ENCODE measurements at places on chromosomes 16 and 17. TPM values are rescaled to one million over a fixed set of nuclear protein-coding genes. Genes with fewer than 3 reads are reported as not detected.

- no peak for DNase-seq
Observed at GRCh38 chr16:87229230-87230188, 87.7 kb downstream of the C16orf95 start.

ITGB4 gene
- polyA plus RNA-seq, result 12.7 TPM

C16orf86 gene
- 6.0 TPM for polyA plus RNA-seq

GRCh38 chr17:35584061-35584460, 3.1 kb upstream of the AP2B1 start:
- no peak for DNase-seq

- DNase-seq, result no peak
Observed at GRCh38 chr17:67449845-67450755, 73.0 kb downstream of the PITPNC1 start.

ASPA gene
- polyA plus RNA-seq, result 1.6 TPM

- DNase-seq, result peak; percentile 15
Observed at GRCh38 chr17:76535788-76536510, 1.6 kb downstream of the CYGB start.

C16orf54 gene
- 0.23 TPM for polyA plus RNA-seq

DNA sequence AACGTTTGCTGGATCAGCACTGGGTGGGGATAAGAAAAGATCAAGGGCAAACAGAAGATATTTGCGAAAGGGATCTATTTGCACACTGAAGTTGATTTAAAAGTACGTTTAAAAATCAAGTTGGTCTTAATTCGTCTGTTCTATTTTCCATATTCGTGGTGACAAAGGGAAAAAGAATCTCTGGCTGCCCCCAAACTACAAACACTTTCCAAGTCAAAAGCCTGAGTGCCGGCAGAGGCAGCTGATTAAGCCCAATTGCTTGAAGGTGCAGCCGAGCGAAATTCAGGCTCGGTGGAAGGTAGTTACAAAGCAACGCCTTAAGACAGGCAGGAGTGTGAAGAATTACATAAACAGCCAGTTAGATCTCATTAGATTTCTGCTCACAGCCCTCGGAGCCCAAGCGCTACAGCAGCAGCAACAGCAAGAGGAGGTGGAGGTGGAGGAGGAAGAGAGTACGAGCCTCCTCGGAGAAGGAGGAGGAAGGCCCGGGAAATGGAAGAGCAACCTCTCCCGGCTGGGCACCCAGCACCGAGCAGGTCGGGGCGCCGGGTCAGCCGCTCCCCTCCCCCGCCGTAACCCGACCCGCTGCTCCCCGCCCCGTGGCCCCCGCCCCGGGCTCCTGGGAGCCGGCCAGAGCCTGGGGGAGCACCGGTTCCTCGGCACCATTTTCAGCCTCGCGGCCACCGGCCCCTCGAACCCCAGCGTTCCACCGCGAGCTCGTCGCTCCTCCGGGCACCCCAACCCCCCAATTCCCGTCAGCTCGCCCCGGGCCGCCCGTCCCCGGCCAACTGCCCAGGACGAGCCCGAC, 890 bp downstream of the TOB1 start:
- DNase-seq, result peak; percentile 89

CDH11 gene
- 2.2 TPM for polyA plus RNA-seq

DNA sequence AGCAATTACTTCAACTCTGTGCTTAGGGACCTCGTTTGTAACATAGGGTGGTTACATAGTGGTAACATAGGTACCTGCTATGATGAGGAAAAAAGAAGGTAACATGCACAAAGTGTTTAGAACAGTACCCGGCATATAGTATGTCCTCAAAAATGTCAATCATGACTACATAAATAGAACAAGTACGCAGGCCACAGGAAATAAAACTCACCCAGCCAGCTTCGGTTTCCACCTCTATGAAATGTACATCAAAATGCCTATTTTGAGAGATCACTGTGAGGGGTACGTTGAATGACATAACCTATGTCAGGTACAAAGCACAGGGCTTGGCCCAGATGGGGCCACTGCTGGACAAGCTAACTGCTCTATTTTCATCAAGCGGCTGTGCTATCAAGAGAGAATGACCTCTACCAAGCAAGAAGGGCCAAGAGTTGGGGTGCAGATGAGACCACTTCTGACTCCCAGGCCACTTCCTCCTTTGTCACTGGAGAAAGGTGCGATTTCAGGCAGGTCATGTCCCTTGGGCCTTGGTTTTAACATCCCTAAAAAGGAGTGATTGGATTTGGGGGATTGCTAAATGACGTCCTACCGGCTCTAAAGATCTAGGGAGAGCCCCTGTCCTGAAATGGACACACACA, 45.4 kb downstream of the WSB1 start:
- DNase-seq, result no peak

CENPN gene
- polyA plus RNA-seq, result 4.9 TPM

All from right cardiac atrium (tissue), 5 donors.